ENCODE measurements at places on chromosomes 4 and X.

DNA sequence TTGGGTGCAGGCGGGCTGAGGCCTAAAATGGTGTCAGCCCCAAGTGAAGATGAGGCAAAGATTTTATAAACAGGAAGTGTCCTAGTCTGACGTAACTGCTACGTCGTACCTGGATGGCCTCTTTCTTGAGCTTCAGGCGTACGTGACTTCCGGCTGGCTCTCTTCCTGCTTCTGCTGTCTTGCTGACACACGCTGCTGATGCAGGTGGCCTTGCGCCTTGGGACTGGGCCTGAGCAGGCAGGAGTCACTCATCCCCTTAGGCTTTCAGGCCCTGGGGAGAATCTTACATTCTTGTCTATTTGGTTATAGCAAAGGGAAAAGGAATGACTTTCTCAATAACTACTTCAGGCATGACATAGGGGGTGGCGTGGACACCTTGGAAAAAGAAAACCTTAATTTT is 20.1 kb upstream of the ABRAXAS1 start:
- DNase-seq, result no peak

- no peak for DNase-seq
Measured at GRCh38 chrX:51931566-51932150, 38.2 kb downstream of the MAGED1 start.

GRCh38 chr4:43867908-43868307 is 580.7 kb downstream of the KCTD8 start:
- DNase-seq, result no peak

DNA sequence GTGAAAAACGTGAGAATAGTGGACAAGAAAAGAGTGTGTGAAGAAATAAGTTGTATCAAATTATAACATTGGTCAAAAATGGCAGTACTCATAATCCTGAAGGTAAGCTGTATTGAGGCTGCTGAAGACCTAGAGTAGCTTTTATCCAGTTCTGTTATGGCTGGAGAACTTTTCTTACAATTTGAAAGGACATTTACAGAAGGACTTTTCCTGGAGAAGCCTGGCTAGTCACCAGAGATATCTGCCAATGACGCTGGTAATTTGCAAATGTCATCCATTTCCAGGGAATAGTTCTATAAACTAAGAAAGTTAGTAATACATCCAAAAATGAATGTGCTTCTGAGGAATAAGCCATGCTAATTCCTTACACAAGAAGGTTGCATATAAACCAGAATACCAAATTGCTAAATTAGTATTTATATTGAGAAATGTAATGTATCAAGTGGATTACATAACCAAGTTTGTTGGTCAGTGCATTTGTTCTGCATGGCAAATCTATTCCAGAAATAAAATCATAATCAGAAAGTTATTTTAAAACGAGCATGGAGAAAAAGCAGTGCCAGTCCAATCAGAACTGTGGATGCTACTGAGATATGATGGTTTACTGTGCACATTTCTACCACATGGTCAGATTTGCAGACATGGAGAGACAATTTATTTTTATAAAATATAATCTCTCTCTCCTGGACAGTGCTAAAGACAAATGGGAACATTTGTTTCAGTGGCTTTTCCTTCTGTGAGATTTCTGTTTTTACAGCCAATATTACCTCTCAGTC is 743.7 kb upstream of the HS3ST1 start:
- no peak for DNase-seq

DNA sequence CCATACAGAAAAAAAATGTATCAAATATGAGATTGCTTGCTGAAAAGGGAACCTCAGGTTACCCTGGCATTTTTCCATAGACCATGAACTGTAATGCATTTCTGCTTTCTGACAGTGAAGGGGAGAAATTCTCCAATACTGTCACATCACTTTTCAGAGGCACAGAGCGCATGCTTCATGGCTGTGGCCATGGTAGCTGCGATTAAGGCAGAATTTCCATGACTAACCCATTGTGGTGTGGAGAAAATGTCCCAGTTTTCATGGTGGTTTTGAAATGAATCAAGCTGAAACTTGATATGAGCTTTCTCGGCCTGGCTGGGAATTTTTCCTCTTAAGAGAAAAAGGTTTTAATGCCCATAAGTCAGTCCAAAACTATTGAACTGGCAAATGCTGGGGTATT is 39.5 kb upstream of the MAP3K15 start:
- DNase-seq, result no peak

DNA sequence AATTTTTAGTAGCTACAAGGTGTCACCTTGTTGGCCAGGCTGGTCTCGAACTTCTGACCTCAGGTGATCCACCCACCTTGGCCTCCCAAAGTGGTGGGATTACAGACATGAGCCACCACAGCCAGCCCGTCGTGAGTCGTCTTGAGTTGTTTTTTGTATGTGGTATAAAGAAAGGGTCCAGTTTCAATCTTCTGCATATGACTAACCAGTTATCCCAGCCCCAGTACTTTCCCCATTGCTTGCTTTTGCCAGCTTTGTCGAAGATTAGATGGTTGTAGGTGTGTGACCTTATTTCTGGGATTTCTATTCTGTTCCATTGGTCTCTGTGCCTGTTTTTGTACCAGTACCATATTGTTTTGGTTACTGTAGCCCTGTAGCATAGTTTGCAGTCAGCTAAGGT is 105.9 kb downstream of the OR13H1 start:
- no peak for DNase-seq

DNA sequence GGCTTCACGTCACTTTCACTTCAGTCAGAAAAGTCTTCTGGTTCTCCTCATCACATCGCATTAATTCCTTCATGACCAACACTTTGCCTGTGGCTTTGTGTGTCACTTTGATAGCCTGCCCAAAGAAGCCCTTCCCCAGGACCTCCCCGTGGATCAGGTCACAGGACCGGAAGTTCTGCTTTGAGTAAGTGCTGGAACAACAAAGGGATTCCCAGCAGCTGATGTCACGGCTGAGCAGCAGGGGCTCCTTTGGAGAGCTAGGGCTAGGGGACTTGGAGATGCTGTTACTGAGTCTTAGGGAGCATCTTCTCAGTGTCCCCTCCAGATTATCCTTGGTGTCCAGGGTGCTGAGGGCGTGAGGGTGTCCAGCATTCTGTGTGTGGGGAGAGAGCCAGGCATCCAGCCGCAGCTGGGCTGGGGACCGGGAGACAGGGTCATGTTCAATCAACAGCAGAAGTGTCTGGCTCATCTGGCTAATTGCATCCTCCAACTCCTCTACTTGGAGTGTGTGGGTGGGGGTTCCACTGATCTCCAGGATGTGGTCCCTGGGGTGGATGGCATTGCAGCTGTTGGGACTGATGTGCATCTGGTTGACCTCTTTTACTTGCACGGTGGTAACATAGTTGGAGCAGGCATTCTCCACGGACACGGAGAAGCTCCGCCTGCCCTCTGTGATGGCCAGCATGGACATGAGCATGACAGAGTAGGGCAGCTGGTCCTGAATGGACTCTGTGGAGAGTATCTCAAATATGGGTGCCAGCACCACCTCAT is 39.2 kb upstream of the ARHGAP6 start:
- peak; percentile 3 for DNase-seq

DNA sequence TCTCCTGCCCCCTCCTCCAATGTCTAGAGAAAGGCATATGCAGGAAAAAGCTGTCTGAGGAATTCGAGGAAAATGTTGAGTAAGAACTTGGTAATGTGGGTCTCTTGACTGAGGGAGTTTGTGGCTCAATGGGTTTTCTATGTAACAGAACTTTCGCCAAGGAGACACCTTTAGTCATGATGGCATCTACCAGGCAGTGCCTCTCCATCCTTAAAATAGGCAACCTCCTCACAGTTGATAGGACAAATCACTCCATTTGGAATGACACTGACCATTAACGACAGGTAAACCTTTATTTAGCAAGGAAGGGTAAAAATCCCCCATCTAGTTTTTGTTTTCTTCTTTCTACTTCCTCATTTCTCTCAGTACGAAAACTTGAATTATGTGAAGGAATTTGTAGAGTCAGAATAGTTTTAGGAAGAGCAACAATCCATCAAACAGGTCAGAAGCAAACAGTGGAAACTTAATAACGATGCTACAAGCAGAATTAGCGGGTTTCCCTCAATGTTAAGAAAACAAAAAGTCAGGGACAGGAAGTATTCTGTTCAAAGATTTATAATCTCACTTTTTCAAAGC is 2.7 kb downstream of the GSX2 start:
- no peak for DNase-seq

DNA sequence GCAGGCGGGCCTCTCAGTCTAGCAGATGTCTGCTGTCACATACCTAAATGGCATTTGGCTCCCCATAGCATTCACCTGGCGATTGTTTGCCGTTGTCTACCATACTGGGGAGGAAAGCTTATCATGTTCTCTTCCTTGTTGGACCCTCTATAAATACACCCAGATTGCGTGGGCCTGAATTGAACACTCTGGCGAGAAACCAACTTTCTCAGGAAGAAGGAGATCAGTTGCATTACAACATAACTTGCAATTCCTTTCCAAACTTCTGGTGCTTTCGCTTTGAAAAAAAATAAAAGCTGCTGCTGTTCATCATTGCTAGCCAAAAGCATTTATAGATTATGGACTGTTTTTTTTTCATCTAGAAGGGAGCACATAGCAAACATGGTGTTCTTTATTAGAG is 230.0 kb upstream of the GPC4 start:
- DNase-seq, result no peak

- DNase-seq, result no peak
Measured at GRCh38 chrX:43595931-43596330, 60.2 kb upstream of the MAOA start.

DNA sequence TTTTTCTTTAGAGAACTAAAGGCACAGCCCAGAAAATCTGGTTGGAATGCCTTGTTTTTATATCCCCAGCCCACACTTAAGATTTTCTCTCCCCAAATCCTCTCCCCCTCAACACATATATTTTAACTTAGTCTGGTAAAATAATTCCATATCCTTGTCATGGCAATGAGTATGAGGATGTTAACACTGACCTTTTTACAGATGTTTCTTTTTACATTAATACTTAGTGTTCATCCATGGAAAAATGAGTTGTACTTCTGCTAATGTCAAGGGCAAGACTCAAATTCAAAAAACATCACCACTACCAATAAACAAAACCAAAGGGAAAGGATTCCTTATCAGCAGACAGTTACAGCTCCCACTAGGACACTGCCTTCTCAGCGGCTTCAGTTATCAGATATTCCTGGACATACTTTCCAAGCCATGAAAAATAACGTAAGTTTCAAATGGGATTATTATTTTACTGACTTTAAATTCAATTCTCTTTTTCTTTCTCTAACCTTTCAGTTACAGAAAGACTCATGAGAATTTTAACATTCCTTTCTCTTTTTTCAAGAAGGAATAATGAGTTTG is 83.3 kb downstream of the RASL11B start:
- DNase-seq, result no peak

- no peak for DNase-seq
Measured at GRCh38 chr4:37439809-37440474, 195.4 kb downstream of the NWD2 start.

- no peak for DNase-seq
Measured at GRCh38 chr4:89356086-89356485, 48.5 kb upstream of the GPRIN3 start.

DNA sequence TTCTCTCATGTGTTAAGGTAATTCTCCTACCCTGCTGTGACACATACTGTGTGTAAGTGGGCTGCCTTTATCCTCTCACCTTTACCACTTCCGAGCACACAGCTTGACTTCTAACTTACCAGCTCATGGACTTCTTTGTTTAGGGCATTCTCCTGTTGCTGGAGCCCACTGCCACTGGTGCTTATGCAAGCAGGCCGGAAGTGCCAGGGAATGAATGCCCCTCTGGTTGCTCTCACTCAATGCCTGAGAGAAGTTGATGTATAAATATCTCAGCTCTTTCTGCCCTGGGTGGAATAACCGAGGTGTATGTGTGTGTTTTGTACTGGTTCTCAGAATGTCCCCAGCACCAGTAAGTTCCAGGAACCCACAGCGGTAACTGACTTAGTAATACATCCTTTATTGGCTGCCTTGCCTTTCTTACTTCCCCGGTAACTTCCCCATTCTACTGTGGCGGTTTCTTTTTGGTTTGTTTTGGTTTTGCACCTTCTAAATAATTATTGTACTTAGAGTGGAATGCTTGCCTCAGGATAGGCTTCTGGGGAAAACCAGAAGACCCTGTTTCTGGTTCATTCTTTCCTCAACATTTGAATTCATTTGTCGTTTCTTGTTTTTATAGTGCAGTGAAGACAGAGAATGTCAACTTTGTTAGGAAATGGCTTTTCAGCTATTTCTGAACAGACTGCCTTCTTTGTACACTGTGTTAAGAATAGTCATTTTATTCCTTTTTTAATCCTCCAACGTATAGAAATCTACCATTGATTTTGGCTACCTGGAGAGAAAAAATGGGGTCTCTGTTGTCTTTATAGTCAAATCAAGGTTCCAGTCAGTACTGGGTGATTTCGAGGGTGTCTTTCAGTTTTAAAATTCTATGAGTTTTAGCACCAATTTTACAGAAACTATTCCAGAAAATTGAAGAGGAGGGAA is 45.4 kb downstream of the CXorf58 start:
- no peak for DNase-seq

DNA sequence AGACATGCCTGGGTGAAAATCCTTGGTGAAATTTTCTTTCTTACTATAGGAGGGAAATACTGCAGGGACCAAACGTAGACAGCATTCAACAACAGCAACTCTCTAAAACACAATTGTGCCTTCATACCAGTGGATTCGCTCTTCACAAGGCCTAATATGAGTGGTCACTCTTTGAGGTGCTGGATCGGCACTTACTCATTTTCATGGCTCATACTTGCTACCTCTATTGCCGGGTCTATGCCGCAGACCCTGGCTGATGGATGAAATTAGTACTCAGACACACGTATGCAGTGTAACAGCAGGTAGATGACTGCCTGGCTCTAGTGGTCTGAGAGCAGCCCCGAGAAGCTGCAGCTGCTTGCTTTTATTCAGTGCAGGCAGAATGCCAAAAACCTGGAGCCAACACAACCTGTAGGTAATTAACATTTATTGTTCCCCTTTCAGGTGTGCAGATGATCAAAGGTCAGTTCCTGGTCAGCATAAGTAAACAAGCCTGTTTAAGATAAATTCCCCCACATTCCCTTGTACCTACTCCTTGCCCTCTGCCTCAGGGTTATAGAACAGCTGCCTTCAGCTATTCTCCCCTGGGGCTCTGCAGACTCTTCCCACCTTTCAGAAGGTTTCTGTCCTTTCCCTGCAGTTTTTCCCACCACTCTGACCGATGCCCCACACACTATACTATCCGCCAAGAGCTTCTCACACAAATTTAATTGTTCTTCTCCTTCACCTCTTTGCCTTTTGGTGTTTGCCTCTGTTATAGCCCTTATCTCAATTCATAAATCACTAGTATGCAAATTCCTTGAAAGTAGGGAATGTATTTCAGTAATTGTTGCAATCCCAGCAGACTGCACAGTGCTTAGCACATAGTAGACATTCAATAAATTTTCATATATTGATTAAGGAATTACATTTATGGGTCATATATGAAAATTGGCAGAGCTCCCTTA is 210.0 kb downstream of the SPANXN3 start:
- DNase-seq, result no peak

DNA sequence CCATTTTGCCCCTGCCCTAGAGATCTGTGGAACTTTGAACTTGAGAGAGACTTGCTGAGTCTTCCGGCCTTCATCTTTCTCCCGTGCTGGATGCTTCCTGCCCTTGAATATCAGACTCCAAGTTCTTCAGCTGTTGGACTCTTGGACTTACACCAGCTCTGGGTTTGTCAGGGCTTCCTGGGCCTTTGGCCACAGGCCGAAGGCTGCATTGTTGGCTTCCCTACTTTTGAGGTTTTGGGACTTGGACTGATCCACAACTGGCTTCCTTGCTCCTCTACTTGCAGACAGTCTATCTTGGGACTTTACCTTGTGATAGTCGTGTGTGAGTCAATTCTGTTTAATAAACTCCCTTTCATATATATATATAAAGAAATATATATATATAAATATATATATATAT is 1071.0 kb downstream of the ADGRL3 start:
- DNase-seq, result no peak
